ENCODE measurements at places on chromosomes 5 and 9.

DNA sequence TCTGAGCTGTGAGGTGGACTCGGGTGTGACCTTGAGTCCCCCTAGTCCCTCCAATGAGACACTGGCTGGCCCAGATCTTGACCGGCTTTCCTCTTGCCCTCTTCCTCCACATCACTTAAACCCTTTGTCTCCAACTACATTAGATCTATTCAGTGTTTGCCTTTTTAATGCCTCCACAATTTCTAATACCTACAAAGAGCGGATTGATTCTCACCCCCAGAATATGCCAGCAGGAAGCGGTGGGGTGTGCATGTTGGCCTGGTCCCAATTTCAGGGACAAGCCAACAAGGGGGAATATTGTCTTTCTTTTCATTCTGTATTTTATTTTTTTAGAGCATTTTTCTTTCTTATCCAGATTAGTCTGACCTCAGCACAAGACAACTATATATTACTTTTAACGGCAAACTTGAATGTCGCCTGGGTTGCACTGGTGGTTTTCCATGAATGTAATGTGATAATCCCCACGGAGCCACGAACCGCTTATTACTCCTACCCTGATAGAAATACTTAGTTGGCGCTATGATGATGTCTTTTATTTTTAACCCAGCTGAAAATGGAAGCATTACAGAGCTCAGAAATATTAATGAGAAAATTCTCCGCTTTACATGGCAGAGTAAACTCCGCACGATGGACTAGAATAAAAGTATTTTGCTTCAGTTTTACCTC lies 68.5 kb upstream of the MYO10 start:
- no peak for DNase-seq

GRCh38 chr5:93006915-93007314 lies 574.1 kb downstream of the NR2F1-AS1 start:
- DNase-seq, result no peak

DNA sequence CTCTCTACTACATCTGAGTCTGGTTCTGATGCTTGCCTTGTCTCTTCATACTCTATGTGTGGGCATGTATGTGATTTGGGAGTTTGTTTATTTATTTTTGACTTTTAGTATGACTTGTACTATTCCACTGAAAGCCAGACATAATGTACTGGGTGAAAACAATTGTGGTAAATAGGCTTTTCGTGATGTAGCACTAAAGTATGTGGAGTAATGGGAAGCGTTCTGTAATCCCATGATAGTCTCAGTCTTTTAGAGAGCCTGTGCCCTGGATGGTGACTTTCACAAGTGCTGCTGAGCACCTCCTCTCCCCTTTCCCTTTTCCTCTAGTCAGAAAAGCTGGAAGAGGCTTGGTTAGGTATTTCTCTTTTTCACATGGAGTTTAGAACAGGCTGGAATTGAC lies 85.8 kb upstream of the S1PR3 start:
- DNase-seq, result no peak

DNA sequence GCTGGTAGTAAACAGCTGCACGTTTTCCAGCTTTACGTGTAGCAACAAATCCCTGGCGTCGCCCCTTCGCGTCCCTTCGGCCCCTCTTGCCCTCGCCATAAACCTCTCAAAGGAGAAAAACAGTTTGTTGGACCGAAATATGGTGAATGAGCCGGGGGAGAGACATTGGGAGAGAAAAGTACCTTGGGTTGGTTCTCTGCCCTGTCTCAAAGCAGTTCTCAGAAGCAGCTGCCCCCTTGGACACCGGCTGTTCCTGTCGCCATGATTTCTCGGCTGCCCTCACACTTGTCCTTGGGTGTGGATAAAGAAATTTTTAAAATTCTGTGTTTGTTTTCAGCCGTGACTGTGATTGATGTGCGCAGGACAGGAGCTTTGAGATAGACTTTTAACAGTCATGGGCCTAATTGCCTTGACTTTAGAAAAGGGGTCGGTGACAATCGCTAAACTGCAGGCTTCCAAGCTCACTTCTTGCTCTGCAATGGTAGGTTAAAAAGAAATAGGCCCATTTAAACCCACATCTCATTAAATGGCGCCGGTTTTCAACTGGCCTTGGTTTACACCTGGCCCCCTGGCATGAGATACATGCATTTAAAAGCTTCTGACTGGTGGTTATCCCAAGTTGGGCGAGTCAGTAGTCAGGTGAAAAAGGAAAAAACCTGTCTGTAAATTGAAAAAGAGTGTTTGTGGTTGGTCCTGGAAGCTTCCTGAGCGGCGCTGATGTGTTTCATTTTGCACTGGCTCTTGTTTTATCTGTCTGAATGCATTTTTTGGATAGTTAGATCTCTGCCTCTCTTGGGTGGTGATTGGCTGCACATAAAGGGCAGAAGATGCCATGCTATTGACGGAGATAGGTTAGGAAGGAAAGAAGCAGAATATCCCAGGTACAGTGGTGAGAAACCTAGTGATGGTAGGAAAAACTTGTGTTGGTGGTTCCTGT lies 983 bp downstream of the RCL1 start:
- DNase-seq, result no peak

GRCh38 chr5:145937432-145938250 lies 1.3 kb downstream of the SH3RF2 start:
- DNase-seq, result no peak

DNA sequence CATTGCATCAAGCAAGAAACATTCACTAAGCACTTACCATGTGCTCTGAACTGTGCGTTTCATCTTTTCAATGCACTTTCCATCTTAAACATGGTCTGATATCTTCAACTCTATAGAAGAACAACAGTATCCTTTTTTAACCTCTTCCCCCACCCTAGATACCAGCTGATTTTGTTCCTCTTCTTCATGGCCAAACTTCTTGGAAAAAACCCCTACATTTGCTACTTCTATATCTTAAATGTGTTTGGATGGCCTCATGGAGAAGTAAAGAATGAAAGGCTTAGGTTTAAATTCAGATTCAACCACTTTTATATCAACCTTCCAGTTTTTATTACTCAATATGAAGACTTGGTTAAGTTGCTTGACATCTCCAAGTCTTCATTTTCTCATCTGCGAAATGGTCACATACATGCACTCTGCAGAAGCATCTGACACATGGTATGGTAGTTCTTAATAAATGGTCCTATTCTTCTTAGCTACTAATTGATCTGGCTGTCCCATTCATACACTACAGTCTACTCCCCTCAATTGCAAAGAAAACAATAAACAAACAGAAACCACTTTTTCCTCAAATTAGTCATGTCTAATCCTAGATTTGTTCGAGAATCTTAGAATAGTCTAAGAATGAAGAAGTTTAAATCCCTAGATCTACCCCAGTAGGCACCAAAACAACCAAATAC lies 59.4 kb downstream of the FYB1 start:
- DNase-seq, result no peak

DNA sequence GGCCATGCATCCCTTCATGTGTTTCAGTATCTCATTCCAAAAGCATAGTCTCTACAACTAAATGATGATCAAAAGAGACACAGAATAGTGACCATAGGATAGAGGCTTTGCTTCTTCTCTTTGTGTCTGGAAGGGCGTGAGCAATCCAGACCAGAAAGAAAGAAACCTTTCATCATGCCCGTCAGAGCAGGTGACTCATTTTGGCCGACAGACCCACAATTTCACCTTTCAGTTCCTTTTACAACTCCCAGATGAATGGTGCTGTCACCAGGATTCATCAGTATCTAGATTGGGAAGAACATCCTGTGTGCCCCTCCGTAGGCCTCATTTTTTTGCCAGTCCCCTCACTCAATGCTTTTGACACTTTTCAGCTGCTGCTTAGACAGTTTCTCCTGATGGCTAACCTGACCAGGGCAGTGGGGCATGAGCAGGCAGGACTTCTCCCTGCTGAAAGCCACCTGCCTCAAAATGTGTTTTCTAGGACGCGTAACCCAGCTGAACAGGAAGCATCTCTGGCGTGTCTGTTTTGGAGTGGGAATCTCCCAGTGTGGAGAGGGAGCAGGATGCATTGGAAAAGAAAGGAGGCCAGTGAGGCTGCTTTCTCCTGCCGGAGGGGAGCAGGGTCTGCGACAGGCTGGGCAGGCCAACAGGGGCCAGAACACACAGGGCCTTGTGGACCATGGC lies 21.2 kb downstream of the ABLIM3 start:
- DNase-seq, result no peak

GRCh38 chr5:146130440-146131045 lies 25.2 kb upstream of the PLAC8L1 start:
- no peak for DNase-seq

DNA sequence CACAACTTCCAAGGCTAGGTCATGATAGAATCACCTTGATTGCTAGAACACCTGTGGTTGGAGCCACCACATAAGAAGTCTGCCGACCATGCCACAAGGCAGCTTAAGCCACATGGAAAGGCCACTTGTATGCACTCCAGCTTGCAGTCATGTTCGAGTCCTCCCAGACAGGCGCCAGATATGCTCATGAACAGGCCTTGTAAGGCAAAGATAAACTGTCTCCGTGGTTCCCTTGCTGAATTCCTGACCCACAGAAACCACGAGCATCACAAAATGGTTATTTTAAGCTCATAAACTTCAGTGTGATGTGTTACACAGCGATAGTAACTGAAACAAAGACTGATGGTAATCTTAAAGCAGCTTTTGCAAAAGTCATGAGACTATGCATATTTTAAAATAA lies 188.4 kb upstream of the DAPK1 start:
- DNase-seq, result no peak

DNA sequence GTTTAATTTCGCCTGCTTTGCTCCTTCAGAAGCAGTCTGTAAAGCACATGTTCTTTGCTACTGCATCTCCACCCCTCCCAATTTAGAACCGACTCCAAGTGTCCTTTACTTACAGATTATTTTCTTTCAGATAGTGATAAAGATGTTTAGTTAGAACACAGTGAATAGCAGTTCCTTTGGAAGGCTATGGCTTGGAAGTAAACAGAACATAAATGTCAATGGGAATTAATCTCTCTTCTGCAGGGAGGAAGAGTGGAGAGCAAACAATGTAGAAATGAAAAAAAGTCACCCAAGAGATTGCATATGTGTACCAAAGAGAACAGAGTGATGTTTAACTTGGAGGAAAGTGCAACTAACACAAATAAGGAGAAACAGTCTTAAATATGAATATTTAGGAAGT lies 4.2 kb upstream of the CARTPT start:
- no peak for DNase-seq

DNA sequence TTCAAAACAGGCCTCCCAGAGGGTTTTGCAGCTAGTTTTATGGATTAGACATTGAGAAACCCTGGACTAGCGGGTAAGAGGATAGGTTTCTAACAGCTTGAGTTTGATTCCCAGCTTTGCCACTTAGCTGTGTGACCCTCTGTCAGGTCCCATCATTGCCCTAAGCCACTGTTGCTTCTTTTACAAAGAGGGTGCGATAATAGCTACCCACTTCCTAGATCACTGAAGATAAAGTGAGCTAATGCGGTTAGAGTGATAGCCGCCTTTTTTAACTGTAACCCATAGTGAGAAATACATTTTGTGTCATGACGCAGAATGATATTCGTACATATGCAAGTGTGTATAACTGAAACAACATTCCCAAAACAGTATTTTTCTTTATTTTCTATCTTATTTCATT lies 40.3 kb downstream of the CSF1R start:
- DNase-seq, result no peak

- peak; percentile 95 for DNase-seq
Measured at GRCh38 chr5:163459819-163460561, at the start of gene NUDCD2. Gene NUDCD2 (minus strand): TSS chr5:163460102. CDS start chr5:163460050, 52 bp downstream.

- DNase-seq, result no peak
Measured at GRCh38 chr9:134491856-134492255, 149.7 kb upstream of the COL5A1 start.
